Immature natural killer cell (primary cell): ENCODE measurements at places on chromosomes 12 and 14. TPM values are rescaled to one million over a fixed set of nuclear protein-coding genes. Genes with fewer than 3 reads are reported as not detected.

Gene ASPG
- polyA plus RNA-seq, result not detected

Gene FZD10
- not detected for polyA plus RNA-seq

Gene CAPZA3
- polyA plus RNA-seq, result not detected

Gene LBHD2
- polyA plus RNA-seq, result not detected

Gene GAPDH
- polyA plus RNA-seq, result 1,854 TPM

DNA sequence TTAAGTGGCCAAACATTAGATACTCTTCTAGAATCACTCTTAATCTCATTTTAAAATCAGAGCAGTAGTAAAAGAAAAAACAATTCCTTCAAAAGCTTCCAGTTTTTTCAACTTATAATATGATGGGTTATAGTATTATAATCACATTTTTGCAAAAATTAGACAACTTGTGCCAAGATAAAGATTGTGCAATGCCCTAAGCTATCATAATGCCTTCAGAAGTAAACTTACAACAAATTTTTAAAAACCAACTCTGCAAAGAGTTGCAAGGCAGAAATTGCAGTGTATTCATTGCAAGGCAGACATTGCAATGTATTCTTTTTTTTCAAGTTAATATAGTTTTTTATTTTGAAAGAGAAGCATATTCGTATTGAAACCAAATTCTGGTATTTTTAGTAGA lies 47.2 kb upstream of the KITLG start:
- DNase-seq, result no peak
- no peak overlapping the region for H3K4me3 ChIP-seq
- no peaks in the 10 kb centered on the region for H3K4me1 ChIP-seq
- H3K36me3 ChIP-seq, result no peaks in the 10 kb centered on the region
- no peak overlapping the region for H3K27ac ChIP-seq

DNA sequence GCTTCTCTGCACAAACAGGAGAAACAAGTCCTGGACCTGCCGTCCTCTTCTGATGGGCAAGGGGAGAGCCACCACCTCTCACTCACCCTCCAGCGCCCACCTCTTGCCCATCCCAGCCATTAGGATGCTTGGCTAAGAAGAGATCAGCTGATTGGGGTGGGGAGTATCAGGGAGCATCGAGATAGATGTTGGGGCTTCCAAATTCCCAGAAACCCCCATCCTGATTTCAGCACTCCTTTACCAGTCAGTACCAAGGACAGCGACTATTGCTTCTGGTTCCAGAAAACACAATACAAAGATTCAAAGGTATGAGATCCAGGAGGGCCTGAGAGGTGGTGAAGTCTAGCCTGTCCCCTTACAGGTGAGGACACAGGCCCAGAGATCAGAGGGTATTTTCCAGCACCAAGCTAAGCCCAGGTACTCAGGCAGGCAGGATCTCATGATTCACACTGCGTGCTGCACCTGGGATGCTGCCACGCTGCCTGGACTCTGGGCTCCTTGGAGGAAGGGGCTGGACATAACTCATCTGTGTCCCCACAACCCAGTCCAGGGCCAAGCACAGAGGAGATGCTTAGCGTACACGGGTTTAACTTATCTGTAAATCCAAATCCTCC lies 76.6 kb downstream of the TUNAR start:
- DNase-seq, result no peak
- H3K27ac ChIP-seq, result no peak overlapping the region
- H3K4me1 ChIP-seq, result no peaks in the 10 kb centered on the region

GRCh38 chr14:59511916-59512575 lies 27.7 kb downstream of the JKAMP start:
- no peak overlapping the region for H3K27ac ChIP-seq
- no peaks in the 10 kb centered on the region for H3K4me1 ChIP-seq
- no peak overlapping the region for H3K4me3 ChIP-seq
- H3K27me3 ChIP-seq, result peaks cover 2% of the 10 kb centered on the region
- no peak for DNase-seq

DNA sequence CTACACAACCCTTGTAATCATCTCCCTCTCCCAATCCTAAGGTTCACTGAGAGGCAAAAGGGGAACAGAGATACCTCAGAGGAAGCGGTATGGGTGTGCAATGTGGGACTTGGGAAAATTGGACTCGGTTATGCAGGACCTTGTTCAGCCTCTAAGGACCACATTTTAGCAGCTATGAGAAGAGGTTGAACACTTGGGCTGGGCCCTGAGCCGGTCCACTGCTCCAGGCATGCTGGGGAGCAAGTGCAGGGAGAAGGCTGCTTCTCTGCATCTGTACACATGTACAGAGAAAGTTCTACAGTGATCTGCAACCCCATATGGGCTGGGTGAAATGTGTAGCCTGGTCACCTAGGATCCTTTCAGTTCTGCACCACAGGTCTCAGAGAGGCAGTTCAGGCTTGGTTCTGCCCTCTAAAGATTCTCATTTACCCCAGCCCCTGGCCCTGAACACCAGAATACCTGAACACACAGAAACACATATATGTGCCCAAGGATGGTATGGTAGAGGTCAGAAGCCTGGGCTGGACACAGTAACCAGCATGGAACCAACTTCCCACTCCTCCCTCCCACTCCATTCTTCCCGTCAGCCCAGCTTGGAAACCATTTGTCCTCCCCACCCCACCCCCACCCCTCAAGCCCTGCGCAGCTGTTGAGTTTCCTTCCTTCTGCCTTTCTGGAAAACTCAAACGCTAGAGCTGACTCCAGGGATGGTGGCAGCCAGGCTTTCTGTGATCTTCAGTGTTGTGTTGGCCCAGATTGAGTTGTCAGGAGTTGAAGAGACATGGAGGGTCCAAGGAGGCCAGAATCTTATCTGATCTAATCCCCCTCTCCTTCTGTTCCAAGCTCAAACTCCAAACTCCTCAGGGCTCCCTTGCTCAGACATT lies 10.4 kb downstream of the HOXC5 start:
- H3K4me3 ChIP-seq, result no peak overlapping the region
- no peak overlapping the region for H3K27ac ChIP-seq
- H3K36me3 ChIP-seq, result no peaks in the 10 kb centered on the region
- peaks cover 6% of the 10 kb centered on the region for H3K4me1 ChIP-seq

GRCh38 chr12:131102991-131103668 lies 149.4 kb downstream of the ADGRD1 start:
- peaks cover 5% of the 10 kb centered on the region for H3K4me1 ChIP-seq
- H3K27me3 ChIP-seq, result peaks cover 5% of the 10 kb centered on the region
- no peak for DNase-seq
- no peak overlapping the region for H3K4me3 ChIP-seq
- no peaks in the 10 kb centered on the region for H3K36me3 ChIP-seq

GRCh38 chr12:78392918-78393317 lies 471.7 kb upstream of the SYT1 start:
- no peaks in the 10 kb centered on the region for H3K27me3 ChIP-seq
- H3K4me3 ChIP-seq, result no peak overlapping the region
- no peaks in the 10 kb centered on the region for H3K4me1 ChIP-seq
- no peak overlapping the region for H3K27ac ChIP-seq

GRCh38 chr12:131771965-131772364 lies 56.2 kb upstream of the MMP17 start:
- DNase-seq, result no peak

DNA sequence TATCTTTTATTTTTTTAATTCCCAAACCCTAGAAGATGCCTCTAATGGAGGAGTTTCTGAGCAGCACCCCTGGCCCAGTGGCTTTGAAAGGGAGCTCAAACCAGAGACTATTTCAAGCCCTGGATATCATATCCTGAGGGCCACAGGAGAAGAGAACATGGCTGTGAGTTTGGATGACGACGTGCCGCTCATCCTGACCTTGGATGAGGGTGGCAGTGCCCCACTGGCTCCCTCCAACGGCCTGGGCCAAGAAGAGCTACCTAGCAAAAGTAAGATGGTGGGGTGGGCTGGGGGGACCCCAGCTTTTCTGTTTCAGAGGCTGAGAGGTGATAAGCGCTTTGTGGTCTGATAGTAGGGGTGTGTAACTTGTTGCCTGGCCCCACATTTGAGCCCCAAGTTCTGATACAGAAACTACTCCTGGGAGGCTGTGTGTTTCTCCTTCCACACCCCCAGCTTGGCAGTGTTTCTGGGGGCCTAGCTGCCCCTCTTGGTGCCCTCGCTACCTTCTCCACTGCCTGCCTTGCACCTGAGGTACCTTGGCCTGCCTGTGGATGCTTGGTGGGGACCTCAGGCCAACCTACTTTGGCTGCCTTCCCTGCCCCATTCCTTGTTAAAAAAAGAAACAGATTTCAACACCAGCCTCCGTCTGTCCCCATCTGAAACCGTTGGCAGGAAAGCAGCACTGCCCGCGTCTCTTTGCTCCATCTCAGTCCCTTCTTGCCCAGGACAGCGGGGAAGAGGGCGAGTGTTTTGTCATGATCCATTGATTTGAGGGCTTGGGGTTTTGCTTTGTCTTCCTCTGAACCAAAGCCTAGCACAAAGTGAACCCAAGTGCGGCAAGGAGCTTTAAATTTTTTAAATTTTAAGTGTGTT lies 5.7 kb downstream of the TPCN1 start:
- DNase-seq, result no peak
- H3K27me3 ChIP-seq, result no peaks in the 10 kb centered on the region
- H3K36me3 ChIP-seq, result peaks cover 6% of the 10 kb centered on the region
- no peak overlapping the region for H3K4me3 ChIP-seq
- peaks cover 23% of the 10 kb centered on the region for H3K4me1 ChIP-seq
- H3K27ac ChIP-seq, result no peak overlapping the region

DNA sequence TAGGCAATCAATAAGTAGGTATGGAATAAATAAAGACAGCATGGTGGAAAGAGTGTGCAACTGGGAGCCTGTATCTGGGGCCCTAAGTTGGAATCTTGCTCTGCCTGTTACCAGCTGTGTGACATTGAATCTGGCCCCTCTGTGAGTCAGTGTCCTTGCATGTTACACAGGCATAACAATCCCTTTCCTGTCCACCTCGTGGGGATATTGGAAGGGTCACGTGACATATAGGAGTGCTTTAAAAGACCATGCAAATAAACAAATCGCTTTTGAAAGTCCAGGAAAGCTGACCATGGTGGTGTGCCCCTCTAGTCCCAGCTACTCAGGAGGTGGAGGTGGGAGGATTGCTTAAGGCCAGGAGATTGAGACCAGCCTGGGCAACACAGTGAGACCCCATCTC lies 51.1 kb upstream of the VRK1 start:
- H3K4me1 ChIP-seq, result peaks cover 10% of the 10 kb centered on the region
- H3K4me3 ChIP-seq, result no peak overlapping the region
- no peak overlapping the region for H3K27ac ChIP-seq

DNA sequence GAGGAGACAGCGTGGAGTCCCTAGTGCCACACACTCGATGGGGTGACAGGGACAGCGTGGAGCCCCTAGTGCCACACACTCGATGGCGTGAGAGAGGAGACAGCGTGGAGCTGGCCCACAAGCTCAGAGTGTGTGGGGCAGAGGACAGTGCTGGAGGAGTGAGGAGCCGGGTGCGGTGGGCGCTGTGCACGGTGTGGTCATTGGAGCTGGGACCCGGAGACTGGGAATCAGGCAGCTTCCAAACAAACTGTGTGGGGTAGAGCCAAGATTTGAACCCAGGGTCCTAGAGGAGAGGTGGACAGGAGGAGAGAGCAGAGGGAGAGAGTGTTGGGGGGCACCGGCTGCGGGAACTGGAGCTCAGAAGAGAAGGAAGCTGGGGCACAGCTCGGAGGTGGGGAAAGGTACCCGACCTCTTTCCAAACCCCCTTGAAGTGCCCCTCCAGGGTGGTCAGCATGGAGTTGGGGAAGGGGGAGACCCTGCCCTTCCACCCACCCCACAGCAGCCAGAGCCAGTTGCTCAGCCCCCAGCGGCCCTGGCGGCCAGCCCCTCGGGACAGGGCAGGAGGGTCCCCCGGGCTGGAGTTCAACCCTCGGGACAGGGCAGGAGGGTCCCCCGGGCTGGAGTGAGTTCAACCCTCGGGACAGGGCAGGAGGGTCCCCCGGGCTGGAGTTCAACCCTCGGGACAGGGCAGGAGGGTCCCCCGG lies 91.0 kb downstream of the NOC4L start:
- no peaks in the 10 kb centered on the region for H3K4me1 ChIP-seq
- H3K27ac ChIP-seq, result no peak overlapping the region
- H3K4me3 ChIP-seq, result no peak overlapping the region
- DNase-seq, result no peak
- no peaks in the 10 kb centered on the region for H3K36me3 ChIP-seq
- H3K27me3 ChIP-seq, result no peaks in the 10 kb centered on the region

DNA sequence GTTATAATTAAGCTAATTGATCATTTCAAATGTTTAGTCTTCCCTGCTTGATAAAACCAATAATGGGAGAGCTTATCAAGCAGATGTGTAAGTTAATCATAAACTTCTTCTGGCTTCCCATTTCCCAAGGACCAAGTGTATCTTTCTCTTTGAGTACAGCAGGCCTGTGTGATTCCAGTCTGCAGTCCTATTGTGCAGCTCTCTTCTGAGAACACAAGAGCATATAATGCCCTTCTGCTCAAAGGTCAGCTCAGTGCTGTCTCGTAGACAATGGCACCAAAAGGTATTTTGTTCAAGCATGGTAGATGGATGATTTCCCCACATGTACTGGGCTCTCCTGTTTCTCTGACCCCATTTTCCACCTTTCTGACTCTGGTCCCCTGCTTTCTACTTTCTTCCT lies 101.8 kb upstream of the DYRK2 start:
- H3K27me3 ChIP-seq, result no peaks in the 10 kb centered on the region
- DNase-seq, result no peak
- H3K4me3 ChIP-seq, result no peak overlapping the region
- H3K4me1 ChIP-seq, result no peaks in the 10 kb centered on the region
- no peak overlapping the region for H3K27ac ChIP-seq
- H3K36me3 ChIP-seq, result peaks cover 10% of the 10 kb centered on the region

- DNase-seq, result no peak
- no peak overlapping the region for H3K4me3 ChIP-seq
Observed at GRCh38 chr12:60197589-60197988, 601.8 kb downstream of the SLC16A7 start.

DNA sequence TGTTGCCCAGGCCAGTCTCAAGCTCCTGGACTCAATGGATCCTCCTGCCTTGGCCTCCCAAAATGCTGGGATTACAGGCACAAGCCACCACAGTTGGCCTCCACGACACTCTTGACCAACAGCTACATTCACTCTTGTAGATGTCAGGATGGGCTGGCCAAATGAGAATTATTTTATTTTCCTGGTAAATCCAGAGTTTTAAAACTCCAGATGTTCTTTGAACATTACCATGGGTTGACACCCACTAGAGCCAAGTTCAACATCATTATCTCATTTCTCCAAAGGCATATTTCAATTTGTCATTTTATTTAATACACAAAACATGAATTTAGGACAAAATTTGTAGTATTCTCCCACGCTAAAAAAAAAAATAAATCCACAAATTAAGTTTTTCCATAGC lies 56.5 kb upstream of the FOXN3 start:
- H3K27me3 ChIP-seq, result peaks cover 6% of the 10 kb centered on the region
- H3K27ac ChIP-seq, result no peak overlapping the region
- peaks cover 71% of the 10 kb centered on the region for H3K4me1 ChIP-seq

DNA sequence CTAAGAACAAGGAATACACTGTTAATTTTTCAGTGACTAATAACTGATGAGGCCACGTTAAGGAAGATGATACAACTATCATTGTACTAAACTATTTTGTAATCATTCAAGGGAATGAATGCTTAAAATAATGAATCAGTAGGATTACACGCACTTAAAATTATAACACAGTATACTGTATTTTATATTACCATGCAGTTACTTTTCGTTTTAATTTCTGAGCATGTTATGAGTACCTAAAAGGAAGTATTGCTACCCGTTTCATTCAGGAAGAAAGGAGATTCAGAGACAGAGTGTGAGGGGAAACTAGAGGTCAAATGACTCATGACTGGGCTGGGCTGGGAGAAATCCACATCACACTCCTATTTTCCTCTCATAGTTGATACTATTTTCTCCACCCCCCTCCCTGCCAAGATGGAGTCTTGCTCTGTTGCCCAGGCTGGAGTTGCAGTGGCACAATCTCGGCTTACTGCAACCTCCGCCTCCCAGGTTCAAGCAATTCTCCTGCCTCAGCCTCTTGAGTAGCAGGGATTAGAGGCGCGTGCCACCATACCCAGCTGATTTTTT lies 202.0 kb downstream of the PPM1H start:
- H3K4me3 ChIP-seq, result no peak overlapping the region
- no peak for DNase-seq
- H3K27ac ChIP-seq, result no peak overlapping the region
